Karpas-422 (cell line): ENCODE measurements at places on chromosomes 6 and 20. TPM values are rescaled to one million over a fixed set of nuclear protein-coding genes. Genes with fewer than 3 reads are reported as not detected.

CEP43 gene
- total RNA-seq: 18.5 and 19.5 TPM in 2 replicates

FOXP4 gene
- total RNA-seq: 3.6 and 5.0 TPM in 2 replicates

VNN1 gene
- total RNA-seq: not detected in 2 replicates

CLDN20 gene
- total RNA-seq: not detected in 2 replicates

GRCh38 chr20:48751871-48752270, 75.9 kb downstream of the PREX1 start:
- H3K36me3 ChIP-seq: no peaks in the 10 kb centered on the region; the same call in 1 of the 2 replicates
- no peak overlapping the region for H3K27ac ChIP-seq
- no peak overlapping the region for H3K4me3 ChIP-seq
- peak; percentile 68 for DNase-seq
- H3K27me3 ChIP-seq: peaks cover 5% of the 10 kb centered on the region; the same call in 1 of the 2 replicates

- no peaks in the 10 kb centered on the region for H3K4me1 ChIP-seq
- no peaks in the 10 kb centered on the region for H3K27me3 ChIP-seq
- H3K36me3 ChIP-seq: no peaks in the 10 kb centered on the region
- H3K4me3 ChIP-seq: no peak overlapping the region
- no peak overlapping the region for H3K27ac ChIP-seq
Measured at GRCh38 chr20:19601126-19601810, 156.8 kb upstream of the RIN2 start.

- H3K27me3 ChIP-seq: no peaks in the 10 kb centered on the region
- no peaks in the 10 kb centered on the region for H3K4me1 ChIP-seq
- H3K27ac ChIP-seq: no peak overlapping the region
- peak; percentile 83 for DNase-seq
- no peak overlapping the region for H3K4me3 ChIP-seq
- H3K36me3 ChIP-seq: no peaks in the 10 kb centered on the region
Measured at GRCh38 chr6:117976030-117976651, 69.1 kb downstream of the SLC35F1 start.

- DNase-seq: no peak
- H3K27ac ChIP-seq: no peak overlapping the region
- no peaks in the 10 kb centered on the region for H3K4me1 ChIP-seq
- H3K27me3 ChIP-seq: no peaks in the 10 kb centered on the region
Measured at GRCh38 chr6:86978251-86978650, 40.9 kb downstream of the HTR1E start.

GRCh38 chr6:1594445-1595200, 15.1 kb upstream of the FOXC1 start:
- no peaks in the 10 kb centered on the region for H3K36me3 ChIP-seq
- no peaks in the 10 kb centered on the region for H3K4me1 ChIP-seq
- H3K4me3 ChIP-seq: no peak overlapping the region
- DNase-seq: no peak
- no peaks in the 10 kb centered on the region for H3K27me3 ChIP-seq
- no peak overlapping the region for H3K27ac ChIP-seq

GRCh38 chr20:9110916-9111432, 42.1 kb downstream of the PLCB4 start:
- no peak for DNase-seq
- no peak overlapping the region for H3K4me3 ChIP-seq
- H3K36me3 ChIP-seq: no peaks in the 10 kb centered on the region
- no peaks in the 10 kb centered on the region for H3K4me1 ChIP-seq
- no peaks in the 10 kb centered on the region for H3K27me3 ChIP-seq
- no peak overlapping the region for H3K27ac ChIP-seq

DNA sequence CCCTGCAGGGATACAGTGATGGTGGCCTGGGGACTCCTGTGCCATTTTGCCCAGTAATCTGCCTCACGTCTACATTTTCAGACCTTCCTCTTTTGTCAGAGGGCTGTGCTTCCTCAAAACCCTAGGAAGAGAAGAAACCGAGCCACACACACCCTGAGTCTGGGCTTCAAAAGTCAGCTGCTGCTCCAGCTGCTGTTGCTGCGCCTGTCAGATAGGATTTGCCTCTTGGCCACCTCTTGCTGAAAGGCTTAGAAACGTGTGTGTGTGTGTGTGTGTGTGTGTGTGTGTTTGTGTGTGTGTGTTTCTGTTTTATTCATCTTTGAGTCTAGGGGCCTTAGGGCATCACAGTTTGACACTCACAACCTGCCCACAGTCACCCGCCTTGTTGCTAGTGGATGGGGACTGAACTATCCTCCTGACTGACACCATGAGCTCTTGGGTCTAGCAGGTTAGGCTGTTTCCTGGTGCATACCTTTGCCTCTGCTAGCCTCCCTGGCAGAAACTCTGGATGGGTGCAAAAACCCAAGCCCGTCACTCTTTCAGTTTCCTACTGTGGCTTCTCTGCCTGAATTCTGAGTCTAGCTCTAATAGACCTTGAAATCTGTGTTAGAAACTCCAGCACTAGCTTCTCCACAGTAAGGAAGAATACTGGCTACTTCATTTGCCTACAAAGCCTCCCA, 94.9 kb upstream of the CEP85L start:
- no peaks in the 10 kb centered on the region; the same call in 1 of the 2 replicates for H3K4me1 ChIP-seq
- H3K36me3 ChIP-seq: no peaks in the 10 kb centered on the region
- DNase-seq: no peak
- no peak overlapping the region for H3K27ac ChIP-seq
- no peaks in the 10 kb centered on the region for H3K27me3 ChIP-seq

DNA sequence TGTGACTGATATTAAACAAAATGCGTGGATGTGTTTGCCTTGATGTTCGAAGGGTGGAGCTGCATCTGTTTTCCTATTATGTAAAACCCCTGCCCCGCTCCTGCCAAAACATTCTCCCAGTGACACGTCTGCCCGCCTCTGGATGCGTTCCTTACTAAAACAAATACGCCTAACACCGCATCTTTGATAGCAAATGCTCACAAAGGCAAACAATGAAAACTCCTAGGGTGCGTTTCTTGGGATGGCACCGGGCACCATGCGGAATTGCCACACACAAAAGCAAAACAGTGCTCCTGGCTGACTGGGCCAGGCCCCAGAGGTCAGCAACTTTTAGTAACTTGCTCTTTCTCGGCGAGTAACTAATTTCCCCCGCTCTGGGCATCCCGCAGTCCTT, 9.0 kb upstream of the FOXC1 start:
- H3K4me3 ChIP-seq: no peak overlapping the region
- no peaks in the 10 kb centered on the region for H3K4me1 ChIP-seq
- H3K36me3 ChIP-seq: no peaks in the 10 kb centered on the region
- H3K27ac ChIP-seq: no peak overlapping the region
- DNase-seq: no peak
- no peaks in the 10 kb centered on the region for H3K27me3 ChIP-seq

DNA sequence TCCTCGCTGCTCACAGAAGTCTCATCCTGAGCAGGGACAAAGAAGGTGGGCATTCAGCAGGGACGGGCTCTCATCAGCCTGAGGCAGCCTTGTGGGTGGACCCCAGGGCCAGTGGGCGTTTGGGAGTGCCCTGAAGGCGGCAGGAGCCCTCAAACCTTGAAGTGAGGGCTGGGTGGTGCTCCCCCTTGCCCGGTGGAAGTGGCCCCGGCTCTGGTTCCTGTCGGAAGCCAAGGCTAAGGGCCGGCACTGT, 110.5 kb downstream of the NOL4L start:
- no peak overlapping the region for H3K4me3 ChIP-seq
- H3K36me3 ChIP-seq: no peaks in the 10 kb centered on the region
- DNase-seq: no peak
- no peak overlapping the region for H3K27ac ChIP-seq
